Tibial nerve (tissue), 4 donors: ENCODE measurements at places on chromosomes 2 and 18. TPM values are rescaled to one million over a fixed set of nuclear protein-coding genes. Genes with fewer than 3 reads are reported as not detected.

GRCh38 chr2:161580426-161580825, 43.8 kb upstream of the SLC4A10 start:
- H3K36me3 ChIP-seq, result no peaks in the 10 kb centered on the region
- DNase-seq, result no peak
- H3K27ac ChIP-seq, result no peak overlapping the region

The SMC6 gene
- 14.1 TPM for total RNA-seq

The ODC1 gene
- 80.0 TPM for total RNA-seq

DNA sequence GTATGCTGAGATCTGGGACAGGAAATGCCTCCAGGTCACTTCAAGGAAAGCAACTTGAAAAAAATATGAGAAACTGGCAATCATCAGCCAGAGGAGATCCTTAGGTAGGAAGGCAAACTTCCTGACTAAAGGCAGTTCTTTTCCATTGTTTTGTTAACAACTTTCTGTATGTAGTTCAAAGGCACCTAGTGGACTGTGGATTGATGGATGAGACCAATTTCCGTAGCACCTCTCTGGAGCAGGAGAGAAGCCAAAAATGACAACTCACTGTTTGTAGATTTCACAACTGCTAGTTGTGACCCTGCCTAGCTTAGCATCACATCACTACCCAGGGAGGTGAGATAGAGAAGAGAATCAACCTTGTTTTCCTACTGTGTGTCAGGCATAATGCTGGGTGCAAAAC, 21.8 kb upstream of the NOSTRIN start:
- no peaks in the 10 kb centered on the region for H3K27me3 ChIP-seq
- no peaks in the 10 kb centered on the region for H3K36me3 ChIP-seq
- H3K27ac ChIP-seq, result no peak overlapping the region
- DNase-seq, result no peak
- no peak overlapping the region for H3K4me3 ChIP-seq

DNA sequence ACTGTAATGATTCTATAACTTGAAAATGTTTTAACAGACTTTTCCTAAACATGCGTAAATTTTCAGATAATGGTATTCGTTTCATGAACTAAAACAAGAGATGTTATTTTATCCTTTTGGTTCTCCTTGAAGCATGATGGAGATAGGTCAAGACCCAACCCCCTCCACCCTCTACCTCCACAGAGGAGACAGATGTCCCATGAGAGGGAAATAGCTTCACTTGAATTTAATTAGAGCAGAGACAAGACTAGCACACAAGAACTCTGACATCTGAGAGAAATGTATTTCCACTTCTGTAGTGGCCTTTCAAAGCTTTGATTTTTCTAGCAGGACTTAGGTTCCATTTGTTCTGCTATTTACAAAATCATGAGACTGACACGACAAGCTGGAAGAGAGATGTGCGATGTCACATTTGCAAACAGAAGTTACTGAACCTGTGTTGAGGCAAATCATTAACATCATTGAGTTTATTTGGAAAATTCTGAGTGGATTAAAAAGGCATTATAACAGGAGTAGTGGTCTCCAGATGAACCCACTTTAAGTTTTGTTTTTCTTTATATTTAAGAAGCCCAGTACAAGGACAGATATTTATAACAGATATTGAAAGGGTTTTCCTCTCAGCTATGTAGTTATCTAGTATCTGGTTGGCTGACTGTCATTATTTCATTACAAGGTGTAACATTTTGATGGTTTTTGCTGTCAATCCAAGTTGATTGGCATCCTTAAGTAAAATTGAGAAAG, 276.2 kb downstream of the ASXL3 start:
- no peaks in the 10 kb centered on the region for H3K4me1 ChIP-seq
- H3K27me3 ChIP-seq, result no peaks in the 10 kb centered on the region
- no peak overlapping the region for H3K4me3 ChIP-seq
- DNase-seq, result no peak
- H3K36me3 ChIP-seq, result no peaks in the 10 kb centered on the region

The REG3A gene
- not detected for total RNA-seq

DNA sequence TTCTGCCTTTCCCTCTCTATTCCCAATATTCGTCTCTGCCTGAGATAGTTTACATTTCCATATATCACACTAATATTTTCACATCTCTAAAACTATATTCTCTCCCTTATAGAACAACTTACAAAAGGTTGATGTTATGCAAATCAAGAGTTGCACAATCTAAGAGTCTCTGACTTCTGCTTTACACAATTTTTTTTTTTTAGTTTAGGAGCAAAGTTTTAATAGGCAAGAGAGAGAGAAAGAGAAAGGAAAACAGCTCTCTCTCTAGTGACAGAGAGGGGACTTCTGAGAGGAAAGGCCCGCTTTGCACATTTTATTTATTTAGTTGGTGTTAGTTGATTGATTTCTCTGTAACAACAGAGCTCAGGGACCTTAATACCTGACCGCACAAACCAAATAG, 380.2 kb downstream of the TXNL1 start:
- no peaks in the 10 kb centered on the region for H3K4me1 ChIP-seq
- H3K36me3 ChIP-seq, result no peaks in the 10 kb centered on the region
- no peaks in the 10 kb centered on the region for H3K27me3 ChIP-seq
- no peak overlapping the region for H3K27ac ChIP-seq
- H3K4me3 ChIP-seq, result no peak overlapping the region

GRCh38 chr2:218812096-218812815, 19.3 kb downstream of the PRKAG3 start:
- no peaks in the 10 kb centered on the region for H3K36me3 ChIP-seq
- no peaks in the 10 kb centered on the region for H3K4me1 ChIP-seq
- no peaks in the 10 kb centered on the region for H3K27me3 ChIP-seq
- DNase-seq, result no peak
- no peak overlapping the region for H3K27ac ChIP-seq
- no peak overlapping the region for H3K4me3 ChIP-seq
